CD8-positive, alpha-beta memory T cell (primary cell): ENCODE measurements at places on chromosomes 6 and 20.

DNA sequence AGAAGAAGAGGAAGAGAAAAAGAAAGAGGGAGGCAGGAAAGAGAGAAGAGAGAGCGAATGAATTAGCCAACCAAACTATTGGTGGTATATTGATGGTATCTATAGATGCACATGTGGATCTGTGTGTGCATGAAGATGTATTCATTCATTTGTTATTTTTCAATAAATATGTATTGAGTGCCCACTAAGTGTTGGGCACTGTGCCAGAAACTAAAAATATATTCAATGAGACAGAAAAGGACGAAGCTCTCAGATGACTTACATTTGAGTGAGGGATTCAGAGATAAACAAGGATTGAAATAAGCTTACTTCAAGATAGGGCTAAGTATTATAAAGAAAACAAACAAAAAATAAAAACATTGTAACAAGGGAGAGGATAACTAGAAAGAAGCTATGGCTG, 154.9 kb downstream of the TSHZ2 start:
- DNase-seq = no peak

DNA sequence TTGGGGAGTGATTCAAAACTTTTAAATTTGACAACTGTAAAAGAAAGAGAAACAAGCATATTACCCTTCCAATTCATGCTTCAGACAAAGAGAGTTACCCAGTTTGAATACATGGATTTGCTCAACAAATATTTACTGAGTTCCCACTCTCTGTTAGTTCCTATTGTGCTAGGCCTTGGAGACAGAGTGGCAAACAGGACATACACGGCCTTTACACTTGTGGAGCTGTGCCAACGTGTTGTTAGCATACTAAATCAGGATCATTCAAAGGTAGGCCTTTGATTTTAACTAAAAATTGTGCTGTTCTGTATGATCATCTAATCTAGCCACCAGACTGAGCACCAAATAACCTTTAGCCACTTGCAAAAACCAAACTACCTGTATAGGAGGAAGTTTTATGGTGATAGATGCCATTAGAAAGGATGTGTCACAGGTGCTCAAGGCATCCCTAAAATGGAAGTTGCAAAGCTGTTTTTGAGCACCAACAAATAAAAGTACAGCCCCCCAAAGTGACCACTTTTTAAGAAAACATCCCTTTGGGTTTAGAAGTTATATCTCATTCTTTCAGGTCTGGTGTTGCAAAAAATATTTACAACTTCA, 84.5 kb downstream of the CHD6 start:
- no peak for DNase-seq

DNA sequence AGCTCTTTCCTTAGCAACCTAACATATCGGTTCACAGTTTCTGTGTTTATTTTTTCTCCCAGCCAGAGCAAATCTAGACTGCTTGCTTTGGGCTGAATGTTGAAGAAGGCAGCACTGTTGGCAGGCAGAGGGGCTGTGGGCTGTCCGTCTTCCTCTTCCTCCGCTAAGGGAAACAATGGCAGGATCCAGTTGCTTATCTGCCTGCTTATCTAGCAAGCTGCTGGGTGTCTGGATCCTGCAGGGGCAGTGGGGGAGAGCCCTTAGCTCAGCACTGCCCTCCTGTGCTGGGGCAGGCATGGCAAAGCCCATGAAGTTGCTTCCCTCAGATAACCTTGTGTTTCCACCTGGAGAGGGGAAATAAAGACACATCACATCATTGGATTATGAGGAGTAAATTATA, 92.7 kb upstream of the CD93 start:
- DNase-seq = no peak

- no peak for DNase-seq
These were observed 11.1 kb downstream of the HLA-F start for GRCh38 chr6:29734046-29735018.

GRCh38 chr20:44199877-44200276, 10.7 kb downstream of the OSER1 start:
- DNase-seq = no peak

GRCh38 chr20:46967646-46968045, 73.0 kb downstream of the EYA2 start:
- no peak for DNase-seq

DNA sequence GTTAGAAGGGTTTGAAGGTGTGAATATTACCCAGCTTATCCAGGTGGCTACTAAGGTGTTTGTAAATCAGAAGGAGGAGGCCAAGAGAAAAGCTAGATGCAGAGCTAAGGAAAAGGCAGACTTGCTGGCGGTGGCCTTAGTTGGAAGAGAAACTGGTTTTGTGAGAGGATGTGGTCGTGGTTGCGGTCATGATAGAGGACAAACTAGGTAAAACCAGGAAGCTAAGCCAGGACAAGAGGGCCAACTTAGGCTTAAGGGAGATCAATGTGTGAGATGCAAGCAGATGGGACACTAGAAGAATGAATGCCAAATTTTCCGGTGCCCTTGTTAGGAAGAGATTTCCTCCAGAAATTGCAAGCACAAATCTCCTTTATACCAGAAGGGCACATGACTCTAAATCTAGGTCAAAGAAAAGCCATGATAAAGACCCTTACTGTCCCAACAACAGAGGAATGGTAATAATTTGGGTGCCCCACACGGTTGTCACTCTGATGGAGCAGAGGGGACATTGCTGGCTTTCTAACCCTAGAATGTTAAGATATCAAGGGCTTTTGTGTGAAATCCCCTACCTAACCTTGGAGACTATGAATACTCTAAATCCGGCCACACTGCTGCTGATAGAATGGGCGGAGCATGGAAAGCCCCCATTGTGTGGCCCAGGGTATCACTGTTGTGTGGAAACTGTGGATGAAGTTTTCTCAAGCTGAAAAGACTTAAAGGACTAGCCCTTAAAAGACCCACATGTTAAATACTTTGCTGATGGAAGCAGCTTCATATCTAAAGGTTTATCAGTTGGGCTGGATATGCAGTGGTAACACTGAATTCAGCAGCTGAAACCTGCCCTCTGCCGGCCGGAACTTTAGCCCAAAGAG, 7.8 kb downstream of the IL22RA2 start:
- peak; percentile 41 for DNase-seq

- DNase-seq = no peak
These were observed 177.8 kb downstream of the VEGFA start for GRCh38 chr6:43947860-43948259.

DNA sequence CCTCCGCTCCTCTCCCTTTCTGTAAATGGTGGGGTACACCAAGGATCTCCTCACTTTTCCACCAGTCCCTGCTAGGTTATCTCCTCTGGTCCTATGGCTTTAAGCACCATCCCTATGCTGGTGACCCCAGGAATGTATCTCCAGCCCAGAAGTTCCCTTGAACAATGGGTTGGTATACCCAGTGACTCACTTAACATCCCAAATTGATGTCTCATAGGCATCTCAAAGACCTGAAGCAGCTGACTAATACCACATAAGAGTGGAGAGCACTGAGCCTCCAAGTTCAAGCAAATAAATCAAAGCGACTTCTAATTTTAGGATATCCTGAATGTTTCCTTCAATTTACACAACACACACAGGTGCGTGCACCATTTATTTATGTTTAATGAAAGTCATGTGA, 48.3 kb downstream of the ADGRF1 start:
- no peak for DNase-seq

- DNase-seq = no peak
These were observed 33.2 kb upstream of the KIF3B start for GRCh38 chr20:32244150-32244823.

DNA sequence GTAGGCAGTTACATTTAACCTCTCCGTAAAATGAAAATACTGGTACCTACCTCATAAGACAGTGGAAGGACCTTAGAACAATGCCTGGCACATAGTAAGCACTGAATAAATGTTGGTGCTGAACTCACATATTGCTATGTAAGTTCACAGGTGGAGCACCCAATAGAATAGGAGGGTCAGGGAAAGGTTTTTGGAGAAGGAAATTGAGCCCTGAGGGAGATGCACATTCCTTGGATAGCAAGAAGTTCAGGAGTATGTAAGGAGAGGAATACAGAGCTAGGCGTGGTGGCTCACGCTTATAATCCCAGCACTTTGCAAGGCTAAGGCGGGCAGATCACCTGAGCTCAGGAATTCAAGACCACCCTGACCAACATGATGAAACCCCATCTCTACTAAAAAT, 7.0 kb downstream of the UBE2C start:
- no peak for DNase-seq

- DNase-seq = no peak
These were observed 84.7 kb upstream of the SIRPA start for GRCh38 chr20:1810572-1810925.

- no peak for DNase-seq
These were observed 199.2 kb upstream of the SULF2 start for GRCh38 chr20:47984437-47984836.

DNA sequence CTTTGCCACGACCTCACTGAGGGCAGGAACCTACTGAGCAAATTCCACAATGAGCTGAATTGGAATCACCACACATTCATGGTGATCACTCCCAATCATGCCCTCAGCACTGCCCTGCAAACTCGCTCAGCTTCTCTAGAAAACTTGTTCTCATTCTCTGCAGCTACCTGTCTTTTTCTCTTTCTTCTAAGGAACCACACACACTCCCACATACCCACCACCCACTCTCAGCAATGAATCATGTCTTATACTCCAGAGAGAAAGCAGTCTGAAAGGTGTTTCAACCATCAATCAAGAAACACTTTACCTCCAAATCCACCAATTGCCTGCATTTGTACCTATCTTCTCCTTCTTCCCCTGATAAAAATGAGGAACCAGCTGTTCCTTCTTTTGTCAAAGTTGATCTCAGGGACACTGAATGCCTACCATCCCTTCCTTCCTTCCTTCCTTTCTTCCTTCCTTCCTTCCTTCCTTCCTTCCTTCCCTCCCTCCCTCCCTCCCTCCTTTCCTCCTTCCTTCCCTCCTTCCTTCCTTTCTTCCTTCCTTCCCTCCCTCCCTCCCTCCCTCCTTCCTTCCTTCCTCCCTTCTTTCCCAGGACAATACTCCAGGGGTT, 84.6 kb upstream of the SGK1 start:
- DNase-seq = no peak

DNA sequence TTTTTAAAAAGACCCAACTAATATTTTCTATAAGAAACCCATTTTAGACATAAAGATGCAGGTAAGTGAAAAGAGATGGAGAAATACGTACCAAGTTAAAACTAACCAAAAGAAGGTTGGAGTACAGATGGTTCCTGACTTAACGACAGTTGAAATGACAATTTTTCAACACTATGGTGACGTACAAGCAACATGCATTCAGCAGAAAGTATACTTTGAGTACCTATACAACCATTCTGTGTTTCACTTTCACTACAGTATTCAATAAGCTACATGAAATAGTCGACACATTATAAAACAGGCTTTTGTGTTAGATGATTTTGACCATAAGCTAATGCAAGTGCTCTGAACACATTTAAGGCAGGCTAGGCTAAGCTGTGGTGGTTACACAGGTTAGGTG, 228.9 kb downstream of the RNGTT start:
- DNase-seq = no peak

- DNase-seq = peak; percentile 53
These were observed 19.2 kb downstream of the MCUR1 start for GRCh38 chr6:13795041-13795750.

DNA sequence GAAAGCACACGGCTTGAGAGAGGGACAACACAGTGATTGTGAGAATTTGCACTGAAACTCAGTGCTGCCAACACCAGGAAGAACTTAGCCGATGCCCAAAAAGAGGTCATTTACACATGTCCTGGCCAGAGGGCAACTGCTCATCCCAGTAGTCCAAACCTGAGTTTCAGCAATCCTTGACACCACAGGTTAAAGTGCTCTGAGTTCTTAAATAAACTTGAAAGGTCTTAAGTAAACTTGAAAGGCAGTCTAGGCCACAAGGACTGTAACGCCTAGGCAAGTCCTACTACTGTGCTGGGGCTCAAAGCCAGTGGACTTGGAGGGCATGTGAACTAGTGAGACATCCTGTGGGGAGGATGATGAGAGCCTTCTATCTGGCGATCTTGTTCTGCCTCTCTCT, 14.1 kb downstream of the SNX14 start:
- DNase-seq = no peak

DNA sequence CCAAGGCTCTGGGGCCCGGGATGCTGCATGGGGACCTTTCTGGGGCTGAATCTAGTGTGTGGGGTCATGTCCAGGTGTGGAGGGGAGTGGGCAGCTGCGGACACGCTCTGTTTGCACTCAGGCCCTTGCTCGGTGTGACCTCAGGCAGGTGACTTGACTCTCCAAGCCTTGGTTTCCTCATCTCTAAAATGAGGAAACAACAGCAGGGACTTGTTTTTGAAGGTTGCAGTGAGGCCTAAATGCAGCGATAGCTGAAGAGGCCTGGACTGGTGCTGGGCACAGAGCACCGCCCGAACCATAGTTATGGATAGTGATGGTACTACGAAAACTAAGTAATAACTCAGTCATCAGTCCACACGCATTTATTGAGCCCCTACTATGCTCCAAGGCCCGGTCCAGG, 91.8 kb downstream of the NOL4L start:
- no peak for DNase-seq

DNA sequence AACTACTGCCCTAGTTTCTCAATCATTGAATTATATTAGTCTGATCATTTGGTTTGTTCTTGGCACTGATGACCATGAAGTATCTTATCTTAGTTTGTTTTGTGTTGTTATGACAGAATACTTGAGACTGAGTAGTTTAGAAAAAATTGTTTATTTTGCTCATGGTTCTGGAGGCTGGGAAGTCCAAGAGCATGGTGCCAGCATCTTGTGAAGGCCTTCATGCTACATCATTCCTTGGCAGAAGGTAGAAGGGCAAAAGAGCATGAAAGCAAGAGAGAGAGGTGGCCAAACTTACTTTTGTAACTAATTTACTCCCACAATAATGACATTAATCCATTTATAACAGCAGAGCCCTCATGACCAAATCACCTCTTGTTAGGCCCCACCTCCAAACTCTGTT, 40.1 kb upstream of the ANKEF1 start:
- no peak for DNase-seq
